Stimulated activated naive CD4-positive, alpha-beta T cell treated with Interleukin-2 at 50 U/mL for 16 hours (primary cell): ENCODE measurements at places on chromosomes 6 and 20.

DNA sequence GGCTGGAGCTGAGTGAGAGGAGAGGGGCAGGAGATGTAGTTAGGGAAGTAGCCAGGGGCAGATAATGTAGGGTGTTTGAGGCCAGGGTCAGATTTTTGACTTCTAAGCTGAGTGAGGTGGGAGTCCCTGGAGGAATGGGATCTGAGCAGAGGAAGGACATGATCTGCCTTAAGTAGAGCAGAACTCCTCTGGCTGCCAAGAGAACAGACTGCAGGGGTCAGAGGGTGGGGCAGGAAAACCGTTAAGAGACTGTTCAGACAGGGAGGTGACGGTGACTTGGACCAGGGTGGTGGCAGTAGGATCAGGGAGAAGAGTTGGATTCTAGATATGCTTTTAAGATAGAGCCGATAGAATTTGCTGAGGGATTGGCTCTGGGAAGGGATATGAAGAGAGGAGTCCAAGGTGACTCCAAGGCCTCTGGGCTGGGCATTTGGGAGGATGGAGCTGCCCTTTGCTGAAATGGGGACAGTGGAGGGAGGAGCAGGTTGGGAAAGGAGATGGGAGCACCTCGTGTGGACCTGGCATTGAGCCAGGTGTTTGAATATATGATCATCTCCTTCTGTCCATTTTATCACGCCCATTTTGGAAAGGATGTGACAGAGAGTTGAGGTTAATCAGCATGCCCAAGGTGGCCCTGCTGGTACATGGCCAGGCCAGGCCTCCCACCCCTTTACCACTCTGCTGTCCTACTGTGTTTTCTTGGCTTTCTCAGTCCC lies 18.8 kb downstream of the EYA2 start:
- no peak for DNase-seq

DNA sequence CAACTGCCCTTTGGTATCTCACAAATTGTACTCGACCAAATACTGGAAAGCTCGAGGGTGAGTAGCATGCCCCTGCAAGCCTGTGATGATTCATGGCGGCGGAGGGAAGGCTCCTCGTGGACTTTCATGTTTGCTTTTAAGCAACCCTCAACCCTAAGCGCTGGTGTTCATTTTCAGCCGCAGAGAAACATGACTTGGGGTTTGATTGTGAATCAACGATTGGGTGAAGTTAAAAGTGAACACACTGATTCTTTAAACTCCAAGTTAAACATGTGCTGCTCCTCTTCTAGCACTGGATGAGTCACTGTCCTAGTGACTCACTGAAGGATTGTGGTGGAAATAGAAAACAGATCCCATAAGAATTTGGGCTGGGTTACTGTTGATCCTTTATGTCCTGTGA lies 8.3 kb downstream of the CD109 start:
- DNase-seq, result peak; percentile 43

DNA sequence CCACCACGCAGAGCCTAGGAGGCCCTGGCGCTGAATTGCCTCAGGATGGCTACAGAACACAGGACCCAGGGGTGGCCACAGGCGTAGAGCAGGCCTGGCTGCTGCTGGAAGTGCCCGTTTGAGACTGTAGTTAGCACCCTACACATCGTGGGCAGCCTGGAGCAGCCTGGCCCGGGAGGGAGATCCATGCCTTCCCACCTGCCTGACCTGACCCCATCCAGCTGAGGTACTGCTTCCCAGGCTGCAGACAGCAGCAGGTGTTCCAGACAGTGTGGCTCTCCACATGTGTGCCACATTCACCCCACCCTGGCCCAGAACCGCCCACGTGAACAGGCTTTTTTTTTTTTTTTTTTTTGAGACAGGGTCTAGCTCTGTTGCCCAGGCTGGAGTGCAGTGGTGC lies 20.9 kb upstream of the MAP1LC3A start:
- DNase-seq, result no peak

DNA sequence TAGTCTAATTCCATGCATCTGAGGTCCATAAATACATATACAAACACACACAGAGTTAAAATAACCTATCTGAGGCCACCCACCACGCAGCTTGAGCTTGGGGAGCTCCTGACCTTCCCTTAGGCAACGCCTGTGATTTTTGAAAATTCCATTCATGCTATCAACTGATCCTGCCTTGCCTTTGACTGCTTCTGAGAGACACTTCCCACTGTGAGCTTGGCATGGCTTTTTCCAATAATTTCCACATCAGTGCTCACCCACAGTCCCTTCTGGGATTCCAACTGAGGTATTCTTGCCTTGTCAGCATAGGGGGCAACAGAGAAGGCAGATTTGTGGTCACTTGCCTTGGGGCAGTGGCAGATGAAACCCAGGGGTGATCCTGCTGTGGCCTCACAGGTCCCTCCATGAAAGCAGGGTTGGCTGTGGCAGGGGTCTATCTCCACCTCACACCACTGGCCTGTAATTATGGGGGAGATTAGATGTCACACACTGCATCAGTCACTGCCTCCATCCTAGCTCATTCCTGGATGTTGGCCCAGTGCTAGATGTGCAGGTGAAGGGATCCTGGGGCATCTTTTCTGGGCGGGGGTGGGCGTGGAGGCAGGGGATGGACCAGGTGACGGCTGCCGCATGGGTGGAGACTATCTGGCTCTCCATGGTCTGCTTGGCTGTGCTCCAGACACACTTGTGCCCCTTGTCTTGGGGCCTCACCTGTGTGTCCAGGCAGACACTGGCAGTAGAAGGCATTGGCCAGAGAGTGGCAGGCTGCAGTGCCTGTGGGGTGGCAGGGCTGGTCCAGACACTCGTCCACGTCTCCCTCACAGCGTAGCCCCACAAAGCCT lies 11.2 kb upstream of the GPSM3 start:
- DNase-seq, result no peak

DNA sequence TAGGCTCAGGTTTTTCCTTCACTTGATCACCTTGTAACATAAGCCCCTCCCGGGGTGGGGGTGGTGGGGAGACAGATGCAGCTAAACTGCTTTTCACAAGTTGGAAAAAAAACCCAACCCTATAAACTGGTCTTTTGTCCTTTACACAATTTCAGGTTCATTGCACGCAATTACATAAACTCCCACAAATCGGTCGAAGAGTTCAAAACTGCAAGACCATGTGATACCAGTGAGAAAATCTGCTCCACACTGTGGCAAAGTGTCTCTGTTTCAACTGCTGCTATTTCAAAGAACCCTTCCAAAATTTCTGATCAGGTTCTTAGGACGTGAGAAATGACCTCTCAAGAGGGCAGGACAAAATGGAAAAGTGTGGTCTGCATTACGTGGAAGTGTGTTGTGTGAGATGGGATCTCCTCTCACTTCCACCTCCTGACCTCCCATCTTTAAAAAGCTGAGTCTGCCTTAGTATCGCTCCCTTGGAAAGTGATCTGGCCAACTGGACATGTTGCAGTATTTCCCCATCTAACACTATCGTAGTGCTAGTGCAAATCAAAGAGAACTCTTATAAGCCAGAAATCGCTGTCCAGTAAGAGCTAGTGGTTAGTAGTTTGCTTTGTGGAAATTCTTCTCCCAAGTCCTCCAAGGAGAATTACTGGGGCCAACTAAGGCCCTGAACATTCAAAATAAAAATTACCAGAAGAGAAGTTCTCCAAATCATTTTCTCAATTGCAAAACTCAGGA lies 60.1 kb downstream of the PRND start:
- DNase-seq, result no peak

DNA sequence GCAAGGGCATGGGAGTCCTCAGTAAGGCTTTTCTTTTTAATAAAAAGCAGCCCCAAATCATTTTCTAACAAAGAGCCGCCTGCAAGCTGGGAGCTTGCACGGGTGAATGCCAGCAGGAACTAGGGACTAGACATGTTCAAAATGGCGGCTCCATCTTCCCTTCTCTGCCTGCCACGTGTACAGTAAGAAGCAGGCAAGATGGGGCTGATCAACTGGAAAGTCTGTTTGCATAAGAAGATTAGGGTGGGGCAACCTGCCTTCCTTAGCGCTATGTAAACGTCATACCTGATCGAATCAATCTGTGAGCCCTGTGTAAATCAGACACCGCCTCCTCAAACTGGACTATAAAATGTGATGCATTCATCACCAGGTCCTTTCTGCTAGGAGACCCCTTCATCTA lies 299.4 kb upstream of the SOX4 start:
- no peak for DNase-seq

GRCh38 chr6:169340395-169340794 lies 86.7 kb upstream of the THBS2 start:
- no peak for DNase-seq
